ENCODE measurements at places on chromosomes 1 and 21.

DNA sequence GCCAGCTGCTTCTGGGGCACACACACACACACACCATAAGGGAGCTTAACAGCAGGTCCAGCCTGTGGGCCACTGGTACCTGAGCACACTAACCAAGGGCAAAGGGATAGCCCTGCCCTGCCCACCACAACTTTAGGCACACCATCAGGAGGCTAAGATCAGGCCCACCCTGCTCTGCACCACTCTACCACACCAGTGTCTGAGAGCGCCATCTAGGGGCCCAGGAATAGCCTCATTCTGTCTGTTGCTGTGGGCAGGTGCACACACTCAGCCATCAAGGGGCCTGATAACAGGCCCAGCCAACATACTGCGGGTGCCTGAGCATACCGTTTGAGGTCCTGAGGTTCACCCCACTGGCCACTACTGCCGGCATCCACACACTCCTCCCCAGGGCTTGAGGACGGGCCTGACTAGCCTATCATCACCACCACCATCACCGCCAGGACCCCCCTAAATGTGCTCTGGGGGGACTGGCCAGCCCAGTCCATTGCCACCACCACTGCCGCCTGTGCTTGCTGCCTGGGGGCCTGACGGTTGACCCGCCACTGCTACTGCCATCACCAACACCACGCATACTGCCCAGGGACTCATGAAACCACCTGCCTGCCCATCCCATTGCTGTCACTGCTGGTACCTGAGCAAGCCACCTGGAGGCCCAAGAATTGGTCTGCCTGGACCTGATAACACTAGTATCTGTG lies 31.3 kb downstream of the NSL1 start:
- H3K4me1 ChIP-seq: no peaks in the 10 kb centered on the region
- DNase-seq: peak; percentile 12
- peaks cover 66% of the 10 kb centered on the region for H3K36me3 ChIP-seq
- no peaks in the 10 kb centered on the region for H3K27me3 ChIP-seq
- peak overlapping the region; percentile 63 for H3K27ac ChIP-seq

- H3K27ac ChIP-seq: no peak overlapping the region
- DNase-seq: no peak
- no peaks in the 10 kb centered on the region for H3K4me1 ChIP-seq
- no peaks in the 10 kb centered on the region for H3K36me3 ChIP-seq
- H3K4me3 ChIP-seq: no peak overlapping the region
Measured at GRCh38 chr1:112209493-112209892, 186.5 kb upstream of the CTTNBP2NL start.

DNA sequence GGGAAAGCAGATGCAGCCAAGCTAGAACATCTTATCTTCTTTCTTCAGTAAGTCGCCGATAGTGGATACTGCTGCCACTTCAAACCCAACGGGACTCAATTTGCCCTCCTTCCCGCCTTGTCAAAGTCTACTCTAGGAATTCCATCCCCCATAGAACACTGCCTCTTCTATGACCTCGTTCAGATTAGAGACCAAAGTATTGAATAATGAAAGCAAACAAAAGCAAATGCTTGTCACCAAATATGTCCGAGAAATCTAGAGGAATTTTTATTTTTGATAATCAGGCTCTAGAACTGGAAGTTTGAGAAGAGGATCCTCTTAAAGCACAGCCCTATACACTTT lies 853 bp upstream of the RRAGC start:
- no peak for DNase-seq
- H3K4me3 ChIP-seq: peak overlapping the region; percentile 93
- no peaks in the 10 kb centered on the region for H3K27me3 ChIP-seq
- peak overlapping the region; percentile 40 for H3K27ac ChIP-seq
- H3K36me3 ChIP-seq: peaks cover 8% of the 10 kb centered on the region
- peaks cover 39% of the 10 kb centered on the region for H3K4me1 ChIP-seq

GRCh38 chr1:117341123-117341522 lies 26.1 kb upstream of the MAN1A2 start:
- no peak overlapping the region for H3K27ac ChIP-seq
- DNase-seq: no peak
- H3K27me3 ChIP-seq: peaks cover 5% of the 10 kb centered on the region

DNA sequence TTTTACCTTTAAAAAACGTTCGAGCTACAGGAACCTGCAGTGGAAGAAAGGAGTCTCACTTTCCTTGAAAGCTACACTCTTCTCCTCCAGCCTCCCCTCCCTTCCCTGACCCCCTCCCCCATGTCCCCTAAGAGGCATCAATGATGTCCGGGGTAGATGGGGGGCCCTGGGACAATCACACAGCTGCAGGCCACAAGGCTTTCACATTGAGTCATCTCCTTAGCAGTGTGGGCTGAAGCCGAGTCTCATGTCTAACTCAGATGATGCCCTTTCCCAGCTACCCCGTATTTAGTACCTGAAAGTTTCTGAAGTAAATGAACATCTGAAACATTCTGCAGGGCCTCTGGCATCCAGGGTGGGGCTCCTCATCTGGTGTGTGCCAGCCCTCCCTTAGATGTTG lies 6.3 kb upstream of the GPR25 start:
- peaks cover 8% of the 10 kb centered on the region for H3K27me3 ChIP-seq
- no peak overlapping the region for H3K4me3 ChIP-seq
- H3K36me3 ChIP-seq: peaks cover 30% of the 10 kb centered on the region
- no peak overlapping the region for H3K27ac ChIP-seq
- H3K4me1 ChIP-seq: peaks cover 35% of the 10 kb centered on the region
- no peak for DNase-seq

Data from nephron progenitor cell (in vitro differentiated cells).